ENCODE measurements at places on chromosomes 3 and 15.

- no peak for DNase-seq
Measured at GRCh38 chr3:180335050-180335449, 266.9 kb upstream of the TTC14 start.

DNA sequence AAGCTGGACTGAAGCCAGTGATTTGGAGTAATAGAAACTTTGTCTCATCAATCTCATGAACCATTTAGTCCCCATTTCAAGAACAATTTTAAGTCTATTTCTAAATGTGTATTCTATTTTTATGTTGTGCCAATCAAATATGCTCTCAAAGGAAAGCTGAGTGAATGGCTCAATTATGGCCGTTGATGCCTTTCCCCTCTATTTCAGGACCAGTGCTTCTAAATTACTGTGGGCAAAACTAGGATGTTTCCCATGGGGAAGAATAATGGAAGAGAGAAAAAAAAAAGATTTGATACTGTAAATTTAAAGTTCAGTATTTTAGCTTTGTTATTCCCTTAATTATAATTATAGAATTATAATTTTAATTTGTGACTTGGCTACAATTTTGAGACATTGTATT lies 110.1 kb downstream of the CADM2 start:
- DNase-seq = no peak

- DNase-seq = peak; percentile 27
Measured at GRCh38 chr3:161914703-161915417, 418.3 kb downstream of the OTOL1 start.

- no peak for DNase-seq
Measured at GRCh38 chr15:91881569-91882297, 28.2 kb downstream of the SLCO3A1 start.

- peak; percentile 93 for DNase-seq
Measured at GRCh38 chr3:134423153-134423552, 48.9 kb upstream of the AMOTL2 start.

GRCh38 chr3:16849795-16850194 lies 35.0 kb upstream of the PLCL2 start:
- no peak for DNase-seq

DNA sequence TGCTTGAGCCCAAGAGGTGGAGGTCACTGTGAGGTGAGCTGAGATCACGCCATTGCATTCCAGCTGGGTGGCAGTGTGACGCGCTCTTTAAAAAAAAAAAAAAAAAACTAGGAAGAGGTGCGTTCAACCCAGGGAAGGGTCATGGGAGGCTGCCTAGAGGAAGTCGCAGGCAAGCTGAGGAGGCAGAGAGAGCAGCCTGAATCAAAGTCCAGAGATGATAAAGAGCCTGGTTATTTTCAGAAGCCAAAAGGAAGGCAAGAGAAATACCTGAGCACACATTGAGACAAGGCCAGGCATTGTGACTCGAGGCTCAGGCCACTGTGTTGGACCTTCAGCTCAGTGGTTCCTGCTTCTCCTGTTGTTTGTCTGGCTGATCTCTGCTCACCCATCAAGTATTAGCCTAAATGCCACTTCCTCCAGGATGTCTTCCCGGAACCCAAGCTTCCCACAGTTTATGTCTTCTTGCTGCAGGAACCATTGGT lies 16.1 kb upstream of the GCNT3 start:
- DNase-seq = no peak

GRCh38 chr15:68640791-68641331 lies 62.1 kb downstream of the CORO2B start:
- peak; percentile 56 for DNase-seq

- DNase-seq = no peak
Measured at GRCh38 chr15:71010472-71010871, 104.8 kb upstream of the THSD4 start.

DNA sequence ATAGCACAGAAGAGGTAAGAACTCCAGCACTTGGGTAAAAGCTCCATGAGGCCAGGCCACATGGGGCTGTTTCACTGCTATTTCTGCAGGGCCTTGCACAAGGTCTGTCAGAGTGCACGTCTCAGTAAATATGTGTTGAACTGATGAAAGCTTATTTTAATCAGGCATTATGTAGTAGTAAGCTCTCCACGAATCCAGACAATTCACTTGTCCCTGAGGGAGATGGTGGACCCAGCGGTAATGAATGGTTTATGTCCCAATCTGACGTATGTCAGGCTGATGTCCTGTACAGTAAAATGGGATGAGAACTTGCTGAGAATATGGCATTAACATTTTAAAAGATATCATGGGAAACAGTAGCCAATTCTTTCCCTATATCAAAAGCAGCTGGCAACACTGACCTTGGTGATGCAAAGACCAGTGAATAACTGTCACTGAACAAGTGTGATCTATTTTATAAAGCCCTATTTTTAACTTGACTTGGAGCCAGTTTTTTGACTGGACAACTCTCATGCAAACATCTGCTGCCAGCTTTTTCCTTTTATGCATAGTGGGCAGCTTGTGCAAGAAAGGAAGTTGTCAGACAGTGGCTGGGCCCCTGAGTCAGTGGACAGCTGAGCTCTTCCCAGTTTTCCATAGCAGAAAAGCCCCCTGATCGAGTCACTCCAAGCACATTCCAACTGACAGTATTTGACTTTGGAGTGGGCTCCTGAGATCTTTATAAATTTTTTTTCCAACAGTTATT lies 519.8 kb upstream of the MDFIC2 start:
- no peak for DNase-seq

GRCh38 chr3:188590557-188590956 lies 436.6 kb downstream of the LPP start:
- DNase-seq = no peak

DNA sequence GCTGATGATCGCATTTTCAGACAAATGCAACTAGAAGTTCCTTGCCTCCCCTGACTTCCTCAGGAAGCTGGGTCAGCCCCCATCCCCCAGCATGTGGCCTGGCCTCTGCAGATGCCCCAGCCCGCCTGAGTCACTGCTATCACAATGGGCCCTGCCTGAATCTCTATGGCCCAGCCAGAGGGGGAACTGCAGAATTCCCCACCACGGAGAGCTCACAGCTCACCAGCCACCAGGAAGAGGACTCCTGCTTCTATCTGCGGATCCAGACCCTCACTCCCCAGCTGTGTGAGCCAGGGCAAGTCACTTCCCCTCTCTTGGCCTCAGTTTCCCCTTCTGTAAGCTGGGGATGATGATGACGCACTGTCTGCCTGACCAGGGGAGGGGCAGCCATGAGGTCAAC lies 6.9 kb downstream of the PLXND1 start:
- DNase-seq = no peak

DNA sequence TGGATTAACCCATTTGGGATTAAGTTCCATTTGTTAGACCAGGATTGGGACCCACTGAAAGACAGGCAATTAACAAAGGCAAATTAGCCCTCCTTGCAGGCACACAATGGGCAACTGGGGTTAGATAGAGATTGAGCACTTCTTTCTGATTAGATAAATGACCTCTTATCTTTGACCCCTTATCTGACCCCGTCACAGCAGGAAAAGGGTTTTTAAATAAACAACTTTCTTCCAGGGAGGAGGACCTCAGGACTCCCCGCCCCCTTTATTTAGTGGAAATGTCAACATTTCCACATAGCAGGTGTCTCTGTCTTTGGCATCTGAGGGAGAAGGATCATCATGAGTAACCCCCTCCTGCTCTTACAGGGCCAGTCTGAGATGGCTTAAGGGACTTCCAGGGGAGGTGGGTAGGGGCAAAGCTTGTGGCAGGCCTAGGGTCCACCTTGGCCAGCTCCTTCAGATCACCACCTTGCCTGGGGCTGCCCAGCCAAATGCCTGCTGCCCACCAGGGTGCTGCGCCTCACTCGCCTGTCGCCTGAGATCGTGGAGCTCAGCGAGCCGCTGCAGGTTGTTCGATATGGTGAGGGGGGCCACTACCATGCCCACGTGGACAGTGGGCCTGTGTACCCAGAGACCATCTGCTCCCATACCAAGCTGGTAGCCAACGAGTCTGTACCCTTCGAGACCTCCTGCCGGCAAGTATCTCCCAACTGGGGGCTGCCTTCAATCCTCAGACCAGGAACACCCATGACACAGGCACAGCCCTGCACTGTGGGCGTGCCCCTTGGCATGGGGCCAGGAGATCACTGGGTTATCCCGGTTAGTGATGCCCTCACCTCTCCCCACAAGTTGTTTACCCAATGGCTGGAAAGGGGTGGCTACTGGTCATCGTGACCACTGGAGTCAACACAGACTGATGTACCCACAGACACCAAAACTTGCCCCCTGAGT lies 2.6 kb upstream of the WDR6 start:
- no peak for DNase-seq
